ENCODE measurements at places on chromosomes 3 and 15.

DNA sequence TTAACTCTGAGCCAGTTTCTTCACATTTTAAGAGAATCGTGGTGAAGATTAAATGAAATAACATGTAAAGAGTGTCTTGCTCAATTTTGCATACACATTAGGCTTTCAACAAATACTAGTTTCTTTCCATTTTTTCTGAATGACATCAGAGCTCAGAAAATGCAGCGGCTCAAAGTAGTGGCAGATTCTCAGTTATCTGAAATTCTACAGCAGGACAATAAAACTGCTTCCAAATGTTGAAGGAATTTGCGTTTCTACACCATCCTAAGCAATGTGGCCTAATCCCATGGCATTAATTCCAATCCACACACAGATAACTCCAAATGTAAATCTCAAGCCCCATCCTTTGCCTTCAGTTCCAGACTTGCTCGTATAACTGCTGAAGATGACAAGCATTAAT is 115.8 kb downstream of the PLCH1 start:
- no peak overlapping the region for H3K27ac ChIP-seq
- H3K4me3 ChIP-seq, result no peak overlapping the region
- peaks cover 7% of the 10 kb centered on the region for H3K4me1 ChIP-seq
- no peaks in the 10 kb centered on the region for H3K36me3 ChIP-seq
- no peak for DNase-seq

GRCh38 chr15:49650676-49651075 is 29.8 kb downstream of the DTWD1 start:
- no peaks in the 10 kb centered on the region for H3K4me1 ChIP-seq
- H3K36me3 ChIP-seq, result no peaks in the 10 kb centered on the region
- DNase-seq, result no peak
- no peak overlapping the region for H3K27ac ChIP-seq

DNA sequence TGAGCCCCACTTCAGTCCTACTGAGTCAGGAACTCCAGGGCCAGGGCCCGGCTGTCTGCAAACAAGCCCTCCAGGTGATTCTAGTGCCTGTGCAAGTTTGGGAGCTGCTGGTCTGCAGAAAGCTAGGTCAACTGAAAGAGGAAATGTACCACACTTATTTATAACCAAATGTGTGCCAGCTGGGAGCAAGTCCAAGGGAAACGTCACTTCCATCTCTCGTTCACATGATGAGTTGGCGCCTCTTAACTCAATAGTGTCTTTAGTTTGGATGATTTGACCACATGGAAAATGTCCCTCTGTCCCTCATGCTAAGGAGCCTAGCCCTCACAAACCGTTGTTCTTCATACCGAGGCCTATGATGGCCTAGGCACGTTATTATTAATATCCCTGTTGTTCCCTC is 43.2 kb downstream of the GOLGA8S start:
- no peak overlapping the region for H3K27ac ChIP-seq
- H3K36me3 ChIP-seq, result no peaks in the 10 kb centered on the region
- H3K4me1 ChIP-seq, result no peaks in the 10 kb centered on the region
- DNase-seq, result no peak

GRCh38 chr3:190709351-190709773 is 153.1 kb downstream of the GMNC start:
- H3K4me1 ChIP-seq, result peaks cover 5% of the 10 kb centered on the region
- DNase-seq, result no peak
- H3K27me3 ChIP-seq, result no peaks in the 10 kb centered on the region
- H3K4me3 ChIP-seq, result no peak overlapping the region

DNA sequence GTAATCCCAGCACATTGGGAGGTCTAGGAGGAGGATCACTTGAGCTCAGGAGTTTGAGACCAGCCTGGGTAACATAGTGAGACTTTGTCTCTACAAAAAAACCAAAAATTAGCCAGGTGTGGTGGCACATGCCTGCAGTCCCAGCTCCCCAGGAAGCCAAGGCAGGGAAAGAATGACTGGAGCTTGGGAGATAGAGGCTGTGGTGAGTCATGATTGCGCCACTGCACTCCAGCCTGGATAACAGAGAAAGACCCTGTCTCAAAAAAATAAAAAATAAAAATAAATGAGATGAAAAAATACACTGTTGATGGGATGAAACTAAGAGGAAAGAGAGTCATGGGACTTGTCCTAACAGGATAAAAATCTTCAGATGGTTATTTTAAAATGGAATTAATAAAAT is 137.6 kb downstream of the IMPG2 start:
- H3K36me3 ChIP-seq, result no peaks in the 10 kb centered on the region
- no peak overlapping the region for H3K4me3 ChIP-seq
- DNase-seq, result no peak
- no peaks in the 10 kb centered on the region for H3K27me3 ChIP-seq
- no peaks in the 10 kb centered on the region for H3K4me1 ChIP-seq

- no peaks in the 10 kb centered on the region for H3K36me3 ChIP-seq
- H3K27me3 ChIP-seq, result no peaks in the 10 kb centered on the region
- peak within 1 kb of the TSS; percentile 56 for H3K4me3 ChIP-seq
- H3K4me1 ChIP-seq, result peaks cover 11% of the 10 kb centered on the region
These were observed at the start of gene IDH3A for GRCh38 chr15:78149068-78149804. IDH3A (plus strand) TSS chr15:78149362; CDS start chr15:78149404, 42 bp downstream.

DNA sequence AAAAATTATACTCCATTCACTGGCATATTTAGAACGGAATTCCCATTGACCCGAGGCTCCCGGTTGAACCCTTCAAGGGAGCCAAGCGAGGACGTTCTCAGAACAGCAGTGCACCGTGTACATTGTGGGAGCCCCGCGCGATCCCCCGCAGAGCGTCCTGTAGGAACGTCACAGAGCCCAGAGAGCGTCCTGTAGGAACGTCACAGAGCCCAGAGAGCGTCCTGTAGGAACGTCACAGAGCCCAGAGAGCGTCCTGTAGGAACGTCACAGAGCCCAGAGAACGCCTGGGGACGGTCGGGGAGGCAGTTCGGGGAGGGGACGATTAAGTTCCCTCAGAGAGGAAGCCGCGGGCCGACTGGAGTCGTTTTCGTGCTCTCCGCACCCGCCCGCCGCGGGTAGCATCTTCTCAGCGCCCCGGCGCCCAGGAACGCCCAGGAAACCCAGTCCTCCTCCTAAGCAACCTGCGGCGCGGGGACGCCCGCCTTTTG is 506 bp upstream of the ATP1B3 start:
- peak overlapping the region; percentile 100 for H3K27ac ChIP-seq
- no peaks in the 10 kb centered on the region for H3K36me3 ChIP-seq
- H3K27me3 ChIP-seq, result no peaks in the 10 kb centered on the region
- H3K4me1 ChIP-seq, result no peaks in the 10 kb centered on the region
- peak overlapping the region; percentile 84 for H3K4me3 ChIP-seq

- no peaks in the 10 kb centered on the region for H3K36me3 ChIP-seq
- no peaks in the 10 kb centered on the region for H3K27me3 ChIP-seq
These were observed 60.3 kb upstream of the IQSEC1 start for GRCh38 chr3:13133471-13133981.

- H3K27ac ChIP-seq, result no peak overlapping the region
- H3K4me1 ChIP-seq, result no peaks in the 10 kb centered on the region
- H3K27me3 ChIP-seq, result no peaks in the 10 kb centered on the region
- DNase-seq, result no peak
- H3K36me3 ChIP-seq, result no peaks in the 10 kb centered on the region
These were observed 19.4 kb upstream of the SKOR1 start for GRCh38 chr15:67805666-67806516.

- no peak for DNase-seq
- no peak overlapping the region for H3K27ac ChIP-seq
- no peak overlapping the region for H3K4me3 ChIP-seq
- H3K36me3 ChIP-seq, result no peaks in the 10 kb centered on the region
- no peaks in the 10 kb centered on the region for H3K4me1 ChIP-seq
- H3K27me3 ChIP-seq, result no peaks in the 10 kb centered on the region
These were observed 22.2 kb upstream of the RHO start for GRCh38 chr3:129506231-129506742.

DNA sequence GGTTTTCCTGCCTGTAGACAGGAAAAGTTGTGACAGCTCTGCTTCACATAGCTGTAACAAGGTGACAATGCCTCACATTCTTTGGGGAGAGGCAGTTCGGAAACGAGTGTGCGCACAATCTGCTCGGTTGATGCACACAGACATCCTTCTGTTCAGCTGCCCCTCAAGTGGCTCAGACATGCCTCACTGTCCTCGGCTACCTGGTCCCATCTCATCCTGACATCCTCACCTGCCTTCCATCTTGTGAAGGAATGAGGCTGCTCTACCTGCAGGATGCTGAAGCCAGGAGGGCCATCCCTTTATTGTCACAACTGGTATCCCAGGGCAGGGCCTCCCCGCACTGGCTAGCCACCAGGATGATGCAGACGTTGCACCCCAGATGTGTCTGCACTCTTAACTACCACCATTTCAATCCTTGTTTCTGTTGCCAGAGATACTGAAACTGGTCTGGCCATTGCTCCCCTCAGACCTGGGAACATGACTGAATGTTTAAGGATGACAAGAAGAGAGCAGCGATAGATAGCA is 19.4 kb downstream of the SRPRB start:
- no peaks in the 10 kb centered on the region for H3K27me3 ChIP-seq
- no peak overlapping the region for H3K4me3 ChIP-seq
- no peaks in the 10 kb centered on the region for H3K36me3 ChIP-seq
- DNase-seq, result no peak
- no peak overlapping the region for H3K27ac ChIP-seq

DNA sequence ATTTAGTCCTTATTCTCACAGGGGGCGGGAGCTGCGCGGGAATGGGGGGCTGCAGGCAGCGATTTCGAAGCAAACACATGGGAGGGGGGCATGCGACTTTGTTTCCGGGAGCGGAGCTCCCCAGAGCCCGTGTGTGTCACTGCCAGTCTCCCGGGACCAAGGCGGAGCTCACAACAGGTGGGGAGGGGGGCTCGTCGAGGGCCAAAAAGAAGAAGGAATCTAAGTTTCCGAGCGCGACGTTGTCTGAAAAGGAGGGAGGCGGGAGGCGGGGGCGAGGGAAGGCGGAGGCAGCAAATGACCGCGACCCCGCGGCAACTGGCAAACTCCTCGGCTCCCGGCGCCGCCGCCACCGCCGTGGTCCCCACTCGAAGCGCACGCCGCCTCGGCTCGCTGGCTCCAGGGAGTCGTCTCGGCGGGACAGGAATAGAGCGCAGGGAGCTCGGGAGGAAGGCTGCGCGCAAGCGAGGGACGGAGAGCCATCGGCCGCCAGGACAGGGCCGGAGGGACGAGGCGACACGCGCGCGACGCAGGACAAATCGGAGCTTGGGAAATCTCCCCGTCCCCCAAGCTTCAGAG is 1.4 kb downstream of the FOXP1 start:
- H3K4me1 ChIP-seq, result peaks cover 17% of the 10 kb centered on the region
- peak overlapping the region; percentile 86 for H3K4me3 ChIP-seq
- H3K27ac ChIP-seq, result peak overlapping the region; percentile 97
- H3K36me3 ChIP-seq, result no peaks in the 10 kb centered on the region
- DNase-seq, result peak; percentile 65
- no peaks in the 10 kb centered on the region for H3K27me3 ChIP-seq

GRCh38 chr3:17151598-17152373 is 267.0 kb downstream of the PLCL2 start:
- no peak for DNase-seq
- no peak overlapping the region for H3K27ac ChIP-seq
- H3K27me3 ChIP-seq, result no peaks in the 10 kb centered on the region
- H3K4me1 ChIP-seq, result no peaks in the 10 kb centered on the region

GRCh38 chr3:37913522-37913921 is 51.8 kb downstream of the CTDSPL start:
- H3K27ac ChIP-seq, result no peak overlapping the region
- H3K4me3 ChIP-seq, result no peak overlapping the region

DNA sequence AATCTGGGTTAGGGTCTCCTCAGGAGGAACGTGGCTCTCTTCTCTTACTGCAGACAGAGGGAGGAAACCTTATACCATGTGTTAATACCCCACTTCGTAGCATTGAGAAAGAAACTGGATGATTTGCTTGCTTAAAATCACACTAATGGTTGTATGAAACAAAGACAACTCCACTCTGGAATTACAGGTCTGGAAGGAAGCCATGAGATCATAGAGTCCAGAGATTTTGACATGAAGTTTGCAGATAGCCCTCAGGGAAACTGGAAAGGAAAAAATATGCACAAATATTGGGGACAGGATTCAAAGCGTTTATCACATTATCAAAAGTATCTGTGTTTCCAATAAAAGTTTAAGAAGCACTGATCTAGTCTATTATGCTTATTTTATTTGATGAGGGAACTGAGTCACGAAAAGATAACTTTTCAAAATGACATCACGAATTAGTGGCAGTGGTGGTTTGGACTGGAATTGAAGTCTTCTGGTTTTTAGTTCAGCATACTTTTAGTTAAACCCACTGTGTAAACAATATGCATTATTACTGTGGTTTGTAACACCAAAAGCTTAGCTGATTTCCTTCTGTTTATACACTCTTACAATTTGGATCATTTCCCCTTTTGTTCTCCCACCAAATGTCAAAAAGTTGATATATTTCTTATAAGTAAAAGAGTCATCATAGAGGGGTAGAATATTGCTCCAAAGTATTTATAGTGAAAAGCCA is 16.8 kb downstream of the FGF7 start:
- no peaks in the 10 kb centered on the region for H3K36me3 ChIP-seq
- no peak overlapping the region for H3K4me3 ChIP-seq
- no peak for DNase-seq
- no peak overlapping the region for H3K27ac ChIP-seq
- H3K27me3 ChIP-seq, result no peaks in the 10 kb centered on the region

- peaks cover 3% of the 10 kb centered on the region for H3K4me1 ChIP-seq
- H3K4me3 ChIP-seq, result no peak overlapping the region
- DNase-seq, result no peak
- no peak overlapping the region for H3K27ac ChIP-seq
- no peaks in the 10 kb centered on the region for H3K36me3 ChIP-seq
These were observed 112.4 kb upstream of the STT3B start for GRCh38 chr3:31420311-31420710.

- H3K36me3 ChIP-seq, result no peaks in the 10 kb centered on the region
- no peak overlapping the region for H3K27ac ChIP-seq
- no peaks in the 10 kb centered on the region for H3K4me1 ChIP-seq
- DNase-seq, result no peak
- H3K27me3 ChIP-seq, result no peaks in the 10 kb centered on the region
- H3K4me3 ChIP-seq, result no peak overlapping the region
These were observed 171.1 kb downstream of the RORA start for GRCh38 chr15:61057830-61058529.

DNA sequence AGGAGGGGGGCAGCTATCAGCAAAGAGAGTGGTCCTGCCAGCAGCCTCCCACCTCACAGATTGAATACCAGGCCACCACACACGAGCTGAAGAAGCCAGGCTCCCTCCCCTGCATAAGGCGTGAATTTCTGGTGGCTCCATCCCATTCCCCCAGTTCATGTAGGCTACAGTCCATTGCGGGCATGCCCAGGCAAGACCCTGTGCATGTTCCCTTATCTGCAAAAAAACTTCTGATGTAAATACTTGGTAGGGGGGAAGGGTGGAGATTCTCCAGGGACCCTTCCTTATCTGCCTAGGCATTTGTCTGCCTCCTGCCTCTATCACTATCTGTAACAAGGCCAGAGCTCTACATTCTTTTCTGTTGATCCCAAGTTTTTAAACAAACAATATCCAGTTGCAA is 27.6 kb upstream of the UBP1 start:
- peak overlapping the region; percentile 46 for H3K27ac ChIP-seq
- no peak overlapping the region for H3K4me3 ChIP-seq
- no peaks in the 10 kb centered on the region for H3K27me3 ChIP-seq
- DNase-seq, result no peak

All from hepatocyte (in vitro differentiated cells).